ENCODE measurements at places on chromosomes 13 and 19.

- DNase-seq = no peak
These were observed 36.0 kb downstream of the KCTD15 start for GRCh38 chr19:33832633-33833032.

DNA sequence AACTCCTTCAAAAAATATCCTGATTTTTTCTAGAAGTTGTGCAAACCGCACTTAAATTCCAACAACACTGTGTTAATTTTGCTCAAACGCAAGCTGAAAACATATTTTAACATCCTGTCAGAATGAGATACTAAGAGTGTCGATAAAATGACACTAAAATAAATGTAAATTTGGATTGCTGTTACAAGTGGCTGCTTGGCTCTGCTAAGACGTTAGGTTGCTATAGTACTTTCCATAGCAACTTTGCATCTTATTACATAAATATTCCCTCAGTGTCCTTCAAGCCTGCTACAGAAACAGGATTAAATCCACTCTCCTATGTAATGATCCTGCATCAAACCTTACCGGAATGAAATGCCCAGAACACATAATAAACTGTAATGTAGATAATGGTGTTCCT is 292.1 kb downstream of the DNAJC15 start:
- no peak for DNase-seq

- no peak for DNase-seq
These were observed 53.1 kb downstream of the ATP7B start for GRCh38 chr13:51958217-51958547.

- DNase-seq = no peak
These were observed 10.3 kb downstream of the COG6 start for GRCh38 chr13:39665763-39666162.
